ENCODE measurements at places on chromosomes 1 and 21.

DNA sequence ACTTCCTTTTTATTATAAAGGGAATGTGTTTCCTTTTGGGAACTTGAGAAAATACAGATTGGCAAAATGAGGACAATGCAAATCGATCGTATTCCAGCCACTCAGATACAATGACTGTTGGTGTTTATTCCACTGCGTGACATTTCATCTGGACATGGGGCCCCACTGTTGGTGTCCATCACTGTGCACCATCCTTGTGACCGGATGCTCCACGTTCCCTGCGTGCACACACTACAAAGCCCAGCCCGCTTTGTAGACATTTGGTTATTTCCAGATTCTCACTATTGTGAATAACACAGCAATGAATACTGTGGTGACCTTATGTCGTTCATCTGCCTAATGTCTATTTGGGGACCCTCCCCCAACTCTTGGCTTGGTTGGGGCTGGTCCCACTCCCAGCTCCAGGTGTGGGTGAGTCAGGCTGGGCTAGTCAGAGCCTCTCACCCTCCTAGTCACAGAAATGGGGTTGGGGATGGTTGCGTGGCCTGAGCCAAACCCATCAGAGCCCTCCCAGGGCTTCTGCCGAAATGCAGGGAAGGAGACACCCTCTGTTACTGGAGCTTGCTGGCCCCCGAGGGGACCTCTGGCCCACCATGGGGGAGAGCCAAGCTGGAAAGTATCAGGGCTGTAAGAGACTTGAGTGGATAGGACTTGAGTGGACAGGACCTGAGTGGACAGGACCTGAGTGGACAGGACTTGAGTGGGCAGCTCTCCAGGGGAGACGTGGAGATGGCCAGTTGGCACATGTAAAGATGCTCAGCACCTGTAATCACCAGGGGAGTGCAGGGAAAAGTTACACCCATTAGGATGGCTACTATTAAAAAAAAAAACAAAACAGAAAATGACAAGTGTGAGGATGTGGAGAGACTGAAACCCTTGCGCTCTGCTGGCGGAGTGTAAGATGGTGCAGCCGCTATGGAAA is 57.1 kb upstream of the ADARB1 start:
- no peak for DNase-seq

DNA sequence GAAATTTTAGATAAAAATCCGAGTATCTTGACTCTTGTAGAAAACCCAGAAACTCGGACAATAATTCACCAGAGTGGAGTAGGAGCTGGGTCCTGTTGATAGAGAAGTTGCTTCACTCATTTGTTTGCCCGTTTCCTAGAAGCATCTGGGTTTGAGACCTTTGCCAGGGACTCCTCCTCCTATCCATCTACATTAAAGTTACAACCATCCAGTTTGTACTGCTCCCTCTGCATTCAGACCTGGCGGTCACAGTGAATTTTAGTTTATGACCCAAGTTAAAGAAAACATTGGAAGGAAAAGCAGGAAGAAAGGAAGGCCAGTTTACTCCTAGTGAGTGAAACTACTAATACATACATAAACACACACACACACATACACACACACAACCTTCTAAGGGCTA is 64.6 kb downstream of the CLDN17 start:
- DNase-seq = no peak

GRCh38 chr1:101996825-101997465 is at the start of gene OLFM3:
TSS of gene OLFM3 (minus strand) at chr1:101996926.
- DNase-seq = no peak

GRCh38 chr1:48470481-48470855 is 1.5 kb downstream of the SPATA6 start:
- no peak for DNase-seq

GRCh38 chr1:46411601-46412341 is 17.7 kb downstream of the FAAH start:
- no peak for DNase-seq

GRCh38 chr1:3314491-3315381 is 139.7 kb upstream of the ARHGEF16 start:
- DNase-seq = no peak

Data from stimulated activated CD8-positive, alpha-beta memory T cell treated with anti-CD3 and anti-CD28 coated beads, Interleukin-7, amount 100 ng/mL, for 1 hour (primary cell).